ENCODE measurements at places on chromosomes 7 and 10.

- no peak for DNase-seq
Measured at GRCh38 chr10:74391786-74392185, 240.8 kb downstream of the ADK start.

GRCh38 chr7:76304888-76305375 lies 2.5 kb downstream of the HSPB1 start:
- DNase-seq, result no peak

GRCh38 chr10:3720228-3721019 lies 64.6 kb downstream of the KLF6 start:
- DNase-seq, result no peak

DNA sequence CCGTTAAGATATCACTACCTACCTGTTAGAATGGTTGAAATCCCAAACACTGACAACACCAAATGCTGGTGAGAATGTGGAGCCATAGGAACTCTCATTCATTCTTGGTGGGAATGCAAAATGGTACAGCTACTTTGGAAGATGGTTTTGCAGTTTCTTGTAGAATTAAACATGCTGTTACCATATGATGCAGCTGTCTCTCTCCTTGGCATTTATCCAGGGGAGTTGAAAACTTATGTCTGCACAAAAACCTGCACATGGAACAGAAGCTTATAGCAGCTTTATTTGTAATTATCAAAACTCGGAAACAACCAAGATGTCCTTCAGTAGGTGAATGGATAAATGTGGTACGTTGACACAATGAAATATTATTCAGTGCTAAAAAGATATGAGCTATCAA lies 199.5 kb downstream of the BICC1 start:
- no peak for DNase-seq

DNA sequence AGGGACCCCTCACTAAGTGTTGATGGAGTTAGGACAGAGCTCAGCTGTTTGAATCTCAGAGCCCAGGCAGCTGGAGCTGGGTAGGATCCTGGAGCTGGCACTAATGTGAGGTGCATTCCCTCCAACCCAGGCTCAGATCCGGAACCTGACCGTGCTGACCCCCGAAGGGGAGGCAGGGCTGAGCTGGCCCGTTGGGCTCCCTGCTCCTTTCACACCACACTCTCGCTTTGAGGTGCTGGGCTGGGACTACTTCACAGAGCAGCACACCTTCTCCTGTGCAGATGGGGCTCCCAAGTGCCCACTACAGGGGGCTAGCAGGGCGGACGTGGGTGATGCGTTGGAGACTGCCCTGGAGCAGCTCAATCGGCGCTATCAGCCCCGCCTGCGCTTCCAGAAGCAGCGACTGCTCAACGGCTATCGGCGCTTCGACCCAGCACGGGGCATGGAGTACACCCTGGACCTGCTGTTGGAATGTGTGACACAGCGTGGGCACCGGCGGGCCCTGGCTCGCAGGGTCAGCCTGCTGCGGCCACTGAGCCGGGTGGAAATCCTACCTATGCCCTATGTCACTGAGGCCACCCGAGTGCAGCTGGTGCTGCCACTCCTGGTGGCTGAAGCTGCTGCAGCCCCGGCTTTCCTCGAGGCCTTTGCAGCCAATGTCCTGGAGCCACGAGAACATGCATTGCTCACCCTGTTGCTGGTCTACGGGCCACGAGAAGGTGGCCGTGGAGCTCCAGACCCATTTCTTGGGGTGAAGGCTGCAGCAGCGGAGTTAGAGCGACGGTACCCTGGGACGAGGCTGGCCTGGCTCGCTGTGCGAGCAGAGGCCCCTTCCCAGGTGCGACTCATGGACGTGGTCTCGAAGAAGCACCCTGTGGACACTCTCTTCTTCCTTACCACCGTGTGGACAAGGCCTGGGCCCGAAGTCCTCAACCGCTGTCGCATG lies 5.2 kb downstream of the CHPF2 start:
- DNase-seq, result no peak

- DNase-seq, result peak; percentile 68
Measured at GRCh38 chr7:155962191-155962967, 150.1 kb upstream of the SHH start.

DNA sequence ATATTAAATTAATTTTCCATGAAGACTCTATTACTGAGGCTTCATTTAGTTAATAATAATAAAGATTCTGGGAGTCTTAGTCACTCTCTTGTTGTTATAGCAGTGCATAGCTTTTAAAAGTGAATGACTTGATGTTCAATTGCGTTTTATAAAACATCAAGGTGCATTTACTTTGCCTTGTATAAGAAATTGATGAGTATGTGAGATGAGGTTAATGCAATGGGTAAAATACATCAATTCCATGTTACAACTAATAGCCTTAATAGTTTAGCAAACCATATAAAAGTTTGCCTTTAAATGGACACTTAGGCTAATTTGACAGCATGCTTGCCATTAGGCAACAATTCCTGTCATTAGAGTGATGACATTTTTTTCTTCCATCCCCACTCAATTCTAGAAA lies 173.6 kb upstream of the TEX47 start:
- no peak for DNase-seq

DNA sequence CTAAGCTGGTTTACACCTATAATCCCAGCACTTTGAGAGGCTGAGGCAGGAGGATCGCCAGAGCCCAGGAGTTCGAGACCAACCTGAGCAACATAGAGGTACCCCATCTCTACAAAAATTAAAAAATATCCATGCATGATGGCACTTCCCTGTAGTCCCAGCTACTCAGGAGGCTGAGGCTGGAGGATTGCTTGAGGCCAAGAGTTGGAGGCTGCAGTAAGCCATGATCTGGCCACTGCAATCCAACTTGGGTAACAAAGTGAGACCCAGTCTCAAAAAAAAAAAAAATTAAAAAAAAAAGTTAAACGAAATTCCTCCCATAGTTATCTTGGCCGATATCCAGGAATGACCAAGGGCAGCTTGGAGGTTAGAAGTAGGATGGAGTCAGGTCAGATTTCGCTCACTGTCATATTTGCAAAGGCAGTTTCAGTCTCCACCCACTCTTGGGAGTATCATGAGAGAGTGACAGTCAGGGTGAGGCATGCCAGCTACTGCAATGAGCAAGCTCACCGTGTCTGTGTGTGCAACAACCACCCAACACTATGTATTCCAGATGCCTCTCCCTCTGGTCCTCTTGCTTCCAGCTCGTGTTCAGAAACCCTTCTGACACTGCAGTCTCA lies 6.0 kb upstream of the ZDHHC4 start:
- no peak for DNase-seq

DNA sequence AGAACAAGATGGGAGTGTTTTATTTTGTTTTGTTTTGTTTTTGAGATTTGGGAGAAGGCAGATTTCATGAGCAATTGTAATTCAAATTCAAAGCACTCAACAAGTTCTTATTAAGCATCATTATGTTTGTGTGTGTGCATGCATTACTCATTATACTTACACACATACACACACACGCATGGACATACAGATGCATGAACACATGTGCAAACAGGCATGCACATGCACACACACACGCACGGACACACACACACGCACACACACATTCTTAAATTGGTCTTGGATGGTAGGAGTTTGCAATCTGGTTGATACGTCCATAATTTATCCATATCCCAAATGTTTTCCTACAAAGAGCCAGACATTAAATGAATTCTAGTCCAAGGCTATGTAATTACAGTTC lies 702.8 kb downstream of the INHBA start:
- DNase-seq, result no peak

DNA sequence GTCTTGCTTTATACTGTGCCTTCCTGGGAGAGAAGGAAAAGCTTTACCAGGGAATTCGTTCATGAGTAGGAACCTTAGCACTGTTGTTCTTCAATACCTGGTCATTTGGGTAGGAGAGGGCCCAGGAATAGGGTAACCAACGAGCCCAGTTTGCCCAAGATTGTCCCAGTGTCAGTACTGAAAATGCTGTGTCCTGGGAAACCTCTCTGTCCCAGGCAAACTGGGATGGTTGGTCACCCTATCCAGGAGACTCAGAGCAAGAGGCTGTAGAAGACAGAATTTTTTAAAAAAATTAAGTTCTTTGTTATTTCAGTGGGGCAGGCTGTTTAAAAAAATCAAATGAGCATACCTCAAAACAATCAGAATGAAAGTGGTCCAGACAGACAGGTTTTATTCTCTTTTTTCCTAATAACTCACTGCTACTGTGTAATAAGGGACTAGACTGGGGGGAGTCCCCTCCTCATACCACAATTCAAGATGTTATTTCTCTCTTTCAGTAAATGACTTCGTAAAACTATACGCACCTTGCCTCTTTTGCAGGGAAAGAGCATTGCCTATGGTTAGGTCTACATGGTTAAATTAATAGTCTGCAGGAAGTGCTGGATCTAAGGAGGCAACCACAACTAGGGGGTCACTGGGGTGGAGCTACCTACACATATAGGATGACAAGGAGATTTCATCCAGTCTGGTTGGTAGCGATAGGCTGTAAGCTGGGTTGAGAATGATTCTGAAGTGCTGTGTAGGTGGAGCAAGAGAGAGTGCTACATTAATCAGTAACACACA lies 41.1 kb upstream of the FAM133B start:
- DNase-seq, result no peak

- no peak for DNase-seq
Measured at GRCh38 chr7:133641436-133641835, 388.6 kb downstream of the EXOC4 start.

GRCh38 chr10:51932530-51932929 lies 233.1 kb upstream of the CSTF2T start:
- no peak for DNase-seq

DNA sequence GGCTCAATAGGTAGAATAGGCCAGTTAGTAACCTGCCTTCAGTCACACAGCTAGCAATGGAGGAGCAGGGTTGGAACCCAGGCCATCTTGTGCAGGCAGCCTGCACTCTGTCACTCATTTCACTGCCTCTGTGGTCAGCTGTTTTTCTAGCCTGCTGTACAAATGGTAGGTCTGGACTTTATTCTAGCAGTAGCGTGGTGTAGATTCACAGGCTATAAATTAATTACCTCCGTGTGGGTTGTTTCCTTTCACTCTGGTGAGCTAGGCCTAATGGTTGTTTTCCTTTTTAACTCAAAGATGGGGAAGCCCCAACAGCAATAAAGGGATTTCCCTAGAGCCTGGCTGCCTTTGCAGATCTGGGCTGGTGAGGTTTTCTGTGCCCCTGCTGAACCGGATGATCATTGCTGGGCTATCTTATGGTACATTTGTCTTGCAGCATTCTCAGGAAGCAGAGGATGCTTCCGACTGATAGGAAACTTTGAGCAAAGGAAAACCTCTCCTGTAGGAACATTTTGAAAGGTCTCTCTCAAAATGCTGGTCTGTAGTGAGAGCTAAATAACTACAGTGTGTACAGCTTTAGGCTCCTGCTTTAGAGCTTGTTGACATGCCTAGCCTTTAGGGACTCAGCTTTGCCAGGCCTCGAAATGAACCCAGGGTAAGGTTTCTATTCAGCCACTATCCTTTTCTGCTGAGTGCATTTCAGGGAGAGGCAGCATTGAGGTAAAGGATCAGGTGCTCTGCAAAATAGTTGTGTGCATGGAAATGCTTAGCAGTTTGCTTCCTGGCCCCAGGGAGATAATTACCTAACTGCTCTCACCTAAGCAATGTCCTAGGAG lies 157.4 kb downstream of the ST7 start:
- no peak for DNase-seq

- DNase-seq, result no peak
Measured at GRCh38 chr7:64312826-64313225, 935 bp upstream of the ZNF736 start.

DNA sequence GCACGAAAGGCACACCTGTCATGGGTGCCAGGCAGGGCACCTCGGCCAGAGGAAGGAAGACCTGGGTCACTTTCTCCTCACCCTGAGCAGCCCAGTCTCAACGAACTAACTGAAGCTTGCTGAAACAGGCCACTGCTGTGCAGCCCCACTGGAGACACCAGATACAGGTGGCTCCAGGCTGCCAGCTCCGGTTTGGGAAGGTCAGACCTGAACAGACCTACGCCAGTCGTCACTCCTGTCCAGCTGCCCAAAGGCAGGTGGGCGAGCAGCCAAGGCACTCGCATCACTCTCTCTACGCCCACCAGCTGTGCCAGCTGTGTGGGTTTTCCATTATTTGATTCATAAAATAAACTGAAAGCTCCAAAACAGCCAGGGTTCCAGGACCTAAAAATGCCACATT lies 256.1 kb downstream of the ZMYND11 start:
- no peak for DNase-seq

- DNase-seq, result no peak
Measured at GRCh38 chr7:7180725-7181449, 1.5 kb upstream of the C1GALT1 start.

DNA sequence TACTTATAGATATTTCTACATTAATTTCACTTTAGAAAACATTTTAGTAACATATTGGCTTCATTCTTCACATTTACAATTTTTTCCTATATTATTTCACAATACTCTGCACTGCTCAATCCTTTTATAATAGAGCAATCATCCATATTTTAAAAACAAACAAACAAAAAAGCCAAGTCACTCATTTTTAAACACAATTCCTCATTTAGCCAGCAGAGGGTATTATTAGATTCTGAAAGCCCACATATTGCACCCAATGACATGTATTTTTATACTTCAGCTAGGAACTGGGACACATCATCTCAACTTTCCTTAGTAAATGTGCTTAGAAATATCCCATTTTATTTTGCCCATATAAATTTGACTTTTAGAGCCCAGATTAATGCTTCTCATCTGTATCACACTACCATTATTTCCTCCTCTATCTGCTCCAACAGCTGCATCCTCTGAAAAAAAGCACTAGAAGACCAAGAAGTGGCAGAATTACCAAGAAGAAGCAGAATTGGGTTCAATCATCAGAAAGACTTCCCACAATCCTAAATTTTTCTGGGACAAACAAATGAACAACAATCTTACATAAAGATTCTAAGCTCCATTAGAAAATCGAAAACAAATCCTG lies 29.5 kb downstream of the CTNNA3 start:
- DNase-seq, result no peak

DNA sequence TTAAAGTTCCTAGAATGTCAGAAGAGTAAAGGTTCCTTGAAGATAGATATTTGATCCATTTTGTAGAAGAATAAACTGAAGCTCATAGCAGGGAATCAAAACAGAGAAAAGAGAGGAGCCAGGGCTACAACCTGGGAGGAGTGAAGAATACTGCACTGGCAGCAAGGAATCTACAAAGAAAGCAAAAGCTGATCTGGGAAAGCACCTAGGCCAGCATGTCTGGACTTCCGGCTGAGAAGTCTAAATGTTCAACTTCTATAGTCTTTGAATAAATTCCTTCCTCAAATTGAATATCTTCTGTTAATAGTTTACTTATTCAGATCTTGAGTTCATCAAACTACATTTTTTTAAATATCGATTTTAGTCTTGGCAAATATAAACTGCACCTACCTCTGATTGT lies 78.2 kb downstream of the VPS41 start:
- DNase-seq, result no peak

GRCh38 chr7:129047761-129048160 lies 7.2 kb downstream of the TNPO3 start:
- DNase-seq, result no peak

GRCh38 chr7:39293056-39293823 lies 273.0 kb upstream of the YAE1 start:
- no peak for DNase-seq

DNA sequence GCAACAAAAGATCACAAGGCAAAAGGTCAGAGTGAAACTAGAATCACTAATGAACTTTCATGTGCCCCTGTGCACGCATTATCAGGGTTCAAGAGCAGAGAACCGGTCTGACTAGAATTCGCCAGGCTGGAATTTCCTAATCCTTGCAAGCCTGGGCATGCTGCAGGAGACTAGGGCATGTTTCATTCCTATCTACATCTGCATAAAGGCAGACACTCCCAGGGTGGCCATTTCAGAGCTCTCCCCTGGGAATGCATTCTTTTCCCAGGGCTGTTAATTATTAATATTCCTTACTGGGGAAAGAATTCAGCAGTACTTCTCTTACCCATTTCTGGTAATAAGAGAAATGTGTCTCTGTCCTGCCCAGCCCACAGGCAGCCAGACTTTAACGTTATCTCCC lies 90.5 kb downstream of the CDC14C start:
- DNase-seq, result no peak
